Sigmoid colon (tissue), 7 donors: ENCODE measurements at places on chromosomes 1 and 21.

- no peak overlapping the region for H3K4me3 ChIP-seq
- no peaks in the 10 kb centered on the region for H3K27me3 ChIP-seq
- DNase-seq = no peak
- no peak overlapping the region for H3K27ac ChIP-seq
- H3K36me3 ChIP-seq = no peaks in the 10 kb centered on the region
Measured at GRCh38 chr1:172335377-172335776, 85.1 kb upstream of the C1orf105 start.

- no peaks in the 10 kb centered on the region for H3K36me3 ChIP-seq
- no peak overlapping the region for H3K27ac ChIP-seq
- no peaks in the 10 kb centered on the region for H3K4me1 ChIP-seq
- no peak for DNase-seq
- no peak overlapping the region for H3K4me3 ChIP-seq
- H3K27me3 ChIP-seq = peaks cover 86% of the 10 kb centered on the region
Measured at GRCh38 chr1:24931146-24931467, 1.0 kb upstream of the RUNX3 start.

DNA sequence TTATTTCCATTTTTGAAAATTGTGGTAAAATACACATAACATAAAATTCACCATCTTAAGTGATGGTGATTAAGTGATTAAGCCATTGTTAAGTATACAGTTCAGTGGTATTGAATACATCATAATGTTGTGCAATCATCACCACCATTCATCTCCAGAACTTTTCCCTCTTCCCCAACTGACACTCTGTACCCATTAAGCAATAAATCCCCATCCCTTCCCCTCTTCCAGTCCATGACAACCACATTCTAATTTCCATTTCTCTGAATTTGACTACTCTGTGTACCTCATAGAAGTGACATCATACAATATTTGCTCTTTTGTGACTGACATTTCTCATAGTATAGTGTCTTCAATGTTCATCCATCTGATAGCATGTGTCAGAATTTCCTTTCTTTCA lies 124.8 kb downstream of the DISC1 start:
- H3K27ac ChIP-seq = no peak overlapping the region
- H3K4me1 ChIP-seq = no peaks in the 10 kb centered on the region
- DNase-seq = no peak

- H3K4me3 ChIP-seq = no peak overlapping the region
- no peak for DNase-seq
- H3K27ac ChIP-seq = no peak overlapping the region
- no peaks in the 10 kb centered on the region for H3K27me3 ChIP-seq
- no peaks in the 10 kb centered on the region for H3K36me3 ChIP-seq
Measured at GRCh38 chr1:171973421-171973820, 132.1 kb downstream of the DNM3 start.

GRCh38 chr1:172711558-172711957 lies 52.7 kb downstream of the FASLG start:
- no peak overlapping the region for H3K4me3 ChIP-seq
- H3K27ac ChIP-seq = no peak overlapping the region
- no peaks in the 10 kb centered on the region for H3K27me3 ChIP-seq
- no peaks in the 10 kb centered on the region for H3K4me1 ChIP-seq

DNA sequence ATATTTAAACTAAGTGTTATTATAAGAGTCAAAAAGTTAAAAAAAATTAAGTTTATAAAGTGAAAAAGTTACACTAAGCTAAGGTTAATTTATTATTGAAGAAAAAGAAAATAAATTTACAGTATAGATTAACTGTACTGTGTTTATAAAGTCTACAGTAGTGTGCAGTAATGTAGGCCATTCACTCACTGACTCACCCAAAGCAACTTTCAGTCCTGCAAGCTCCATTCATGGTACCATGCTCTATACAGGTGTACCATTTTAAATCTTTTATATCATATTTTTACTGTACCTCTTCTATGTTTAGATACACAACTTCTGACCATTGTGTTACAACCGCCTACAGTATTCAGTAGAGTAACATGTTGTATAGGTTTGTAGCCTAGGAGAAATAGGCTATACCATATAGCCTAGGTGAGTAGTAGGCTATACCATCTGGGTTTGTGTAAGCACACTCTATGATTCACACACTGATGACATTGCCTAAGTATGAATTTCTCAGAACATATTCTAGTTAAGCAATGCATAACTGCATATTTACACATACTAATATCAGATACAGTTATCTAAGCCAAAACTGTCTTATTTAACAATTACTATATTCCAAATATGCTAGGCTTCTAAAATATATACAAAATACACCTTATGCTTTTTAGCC lies 80.6 kb upstream of the GFI1 start:
- no peak overlapping the region for H3K27ac ChIP-seq
- no peak overlapping the region for H3K4me3 ChIP-seq
- no peak for DNase-seq
- no peaks in the 10 kb centered on the region for H3K27me3 ChIP-seq

DNA sequence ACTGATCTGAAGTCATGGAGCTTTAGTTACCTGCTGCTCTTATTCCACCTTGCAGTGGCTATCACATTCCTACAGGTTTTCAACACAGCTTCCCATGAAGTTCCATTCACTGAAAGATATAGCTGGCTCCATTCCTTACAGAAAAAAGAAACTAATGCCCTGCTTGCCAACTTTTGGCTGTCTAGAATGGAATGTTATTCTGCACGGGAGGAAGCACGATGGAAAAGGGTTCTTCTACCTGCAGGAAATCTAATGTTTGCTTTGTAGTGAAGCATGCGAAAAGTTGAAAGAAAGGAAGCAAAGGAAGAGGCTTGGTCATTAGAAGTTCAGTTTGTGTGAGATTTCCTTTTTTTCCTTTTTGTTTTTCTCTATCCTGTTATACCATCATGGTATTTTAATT lies 32.6 kb downstream of the GIPC2 start:
- H3K4me1 ChIP-seq = no peaks in the 10 kb centered on the region
- H3K27me3 ChIP-seq = no peaks in the 10 kb centered on the region
- H3K36me3 ChIP-seq = no peaks in the 10 kb centered on the region
- DNase-seq = no peak

DNA sequence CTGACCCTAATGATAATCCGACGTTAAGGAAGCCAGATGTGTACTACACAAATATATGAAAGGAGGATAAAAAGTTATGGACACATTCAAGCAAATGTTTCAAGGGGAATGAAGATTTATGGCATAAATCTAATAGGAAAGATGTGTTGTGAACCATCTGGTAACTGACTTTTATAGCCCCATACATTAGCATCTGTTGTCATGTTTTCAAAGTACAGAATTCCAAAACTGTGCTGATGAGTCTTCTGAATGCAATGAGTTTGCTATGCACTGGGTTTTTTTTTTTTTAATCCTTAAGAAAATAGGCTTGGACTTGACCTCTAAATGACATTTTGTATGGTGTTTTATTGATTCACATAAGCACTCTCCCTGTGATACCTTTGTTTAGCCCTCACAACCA lies 158.5 kb upstream of the ESRRG start:
- H3K4me3 ChIP-seq = no peak overlapping the region
- DNase-seq = no peak
- H3K27ac ChIP-seq = no peak overlapping the region
- H3K27me3 ChIP-seq = no peaks in the 10 kb centered on the region
- no peaks in the 10 kb centered on the region for H3K4me1 ChIP-seq
- no peaks in the 10 kb centered on the region for H3K36me3 ChIP-seq

DNA sequence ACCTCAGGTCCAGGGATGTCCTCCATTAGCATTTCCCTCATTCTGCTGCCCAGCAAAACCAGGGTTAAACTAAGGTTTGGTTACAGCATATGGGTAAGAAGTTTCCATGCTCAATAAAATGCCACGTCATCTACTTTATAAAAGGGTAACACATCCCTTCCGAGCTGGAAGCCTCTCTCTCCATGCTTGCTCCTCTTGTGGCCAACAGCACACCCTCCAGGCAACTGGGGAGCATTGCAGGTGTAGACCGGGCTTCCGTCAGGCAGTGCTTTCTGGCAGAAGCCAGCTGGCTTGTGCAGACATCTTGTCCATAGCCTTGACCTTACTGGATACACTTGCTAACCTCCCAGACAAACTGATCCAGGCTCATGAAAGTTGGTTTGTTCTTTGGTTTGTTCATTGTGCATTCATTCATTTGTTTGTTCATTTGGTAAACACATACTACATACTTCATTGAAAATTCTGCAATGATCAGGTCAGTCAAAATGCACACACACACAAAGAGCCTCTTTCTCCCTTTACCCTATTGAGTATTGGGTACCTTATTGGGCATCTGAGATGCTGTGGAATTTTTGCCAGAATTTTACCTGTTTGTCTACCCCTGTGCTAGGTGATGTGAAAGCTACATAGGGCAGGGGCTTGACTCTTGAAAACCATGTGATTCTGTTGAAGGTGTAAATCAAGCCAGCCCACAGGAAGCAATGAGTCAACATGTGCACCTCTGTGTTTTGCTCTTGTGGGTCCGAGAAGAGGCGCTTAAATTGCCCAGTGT lies 422.8 kb downstream of the CAMTA1 start:
- no peak overlapping the region for H3K27ac ChIP-seq
- no peak overlapping the region for H3K4me3 ChIP-seq
- no peaks in the 10 kb centered on the region for H3K4me1 ChIP-seq
- H3K27me3 ChIP-seq = no peaks in the 10 kb centered on the region
- H3K36me3 ChIP-seq = no peaks in the 10 kb centered on the region
- no peak for DNase-seq

DNA sequence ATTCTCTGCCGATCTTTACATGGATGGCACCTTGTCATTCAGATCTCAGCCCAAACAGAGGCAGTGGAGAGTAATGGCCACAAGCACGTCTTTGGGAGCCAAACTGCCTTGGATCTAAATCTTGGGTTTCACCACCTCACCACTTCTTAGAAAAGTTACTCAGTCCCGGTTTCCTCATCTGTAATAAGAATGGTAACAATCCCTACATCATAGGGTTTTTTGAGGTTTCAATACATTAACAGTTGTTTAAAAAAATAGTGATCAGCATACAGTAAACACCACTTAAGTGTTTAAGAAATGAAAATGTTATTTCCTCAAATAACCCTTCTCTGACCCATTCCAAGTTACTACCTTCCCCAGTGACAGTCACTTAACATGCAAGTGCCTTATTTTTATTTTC lies 38.5 kb upstream of the KCNA3 start:
- H3K36me3 ChIP-seq = no peaks in the 10 kb centered on the region
- no peak overlapping the region for H3K4me3 ChIP-seq
- no peaks in the 10 kb centered on the region for H3K27me3 ChIP-seq
- no peak for DNase-seq
- no peaks in the 10 kb centered on the region for H3K4me1 ChIP-seq
- H3K27ac ChIP-seq = no peak overlapping the region

GRCh38 chr1:35315649-35316048 lies 47.1 kb downstream of the ZMYM4 start:
- H3K4me3 ChIP-seq = no peak overlapping the region
- H3K27me3 ChIP-seq = no peaks in the 10 kb centered on the region
- H3K36me3 ChIP-seq = no peaks in the 10 kb centered on the region
- H3K4me1 ChIP-seq = peaks cover 15% of the 10 kb centered on the region
- no peak for DNase-seq
- H3K27ac ChIP-seq = no peak overlapping the region

DNA sequence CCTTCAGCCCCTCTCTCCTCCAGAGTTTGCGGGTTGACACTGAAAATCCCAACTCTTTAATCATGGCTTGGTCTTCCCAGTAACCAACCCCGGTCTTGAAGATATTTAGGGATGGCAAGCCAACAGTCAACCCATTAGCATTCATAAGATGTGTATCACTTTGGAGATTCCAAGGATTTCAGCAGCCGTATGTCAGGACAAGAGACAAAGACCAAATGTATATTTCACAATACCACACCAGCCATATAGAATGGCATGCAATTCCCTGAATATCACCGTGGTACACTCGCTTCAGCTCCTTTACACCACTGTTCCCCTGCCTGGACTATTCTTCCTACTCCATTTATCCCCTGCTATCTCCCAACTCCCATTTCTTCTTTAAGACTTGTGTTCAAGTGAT lies 109.2 kb downstream of the CSMD2 start:
- no peak overlapping the region for H3K27ac ChIP-seq
- H3K4me3 ChIP-seq = no peak overlapping the region
- peaks cover 16% of the 10 kb centered on the region for H3K4me1 ChIP-seq
- no peaks in the 10 kb centered on the region for H3K36me3 ChIP-seq
- H3K27me3 ChIP-seq = no peaks in the 10 kb centered on the region
- DNase-seq = no peak

- H3K27ac ChIP-seq = no peak overlapping the region
- no peaks in the 10 kb centered on the region for H3K27me3 ChIP-seq
- H3K4me1 ChIP-seq = no peaks in the 10 kb centered on the region
- DNase-seq = no peak
Measured at GRCh38 chr1:20871419-20871818, 84.3 kb upstream of the HP1BP3 start.

- H3K27me3 ChIP-seq = no peaks in the 10 kb centered on the region
- H3K27ac ChIP-seq = no peak overlapping the region
- no peaks in the 10 kb centered on the region for H3K36me3 ChIP-seq
- DNase-seq = no peak
Measured at GRCh38 chr1:13623021-13623637, 39.5 kb downstream of the PDPN start.
